ENCODE measurements at places on chromosomes 16 and 17.

- DNase-seq: no peak
These were observed 145.6 kb upstream of the HS3ST2 start for GRCh38 chr16:22668318-22668717.

DNA sequence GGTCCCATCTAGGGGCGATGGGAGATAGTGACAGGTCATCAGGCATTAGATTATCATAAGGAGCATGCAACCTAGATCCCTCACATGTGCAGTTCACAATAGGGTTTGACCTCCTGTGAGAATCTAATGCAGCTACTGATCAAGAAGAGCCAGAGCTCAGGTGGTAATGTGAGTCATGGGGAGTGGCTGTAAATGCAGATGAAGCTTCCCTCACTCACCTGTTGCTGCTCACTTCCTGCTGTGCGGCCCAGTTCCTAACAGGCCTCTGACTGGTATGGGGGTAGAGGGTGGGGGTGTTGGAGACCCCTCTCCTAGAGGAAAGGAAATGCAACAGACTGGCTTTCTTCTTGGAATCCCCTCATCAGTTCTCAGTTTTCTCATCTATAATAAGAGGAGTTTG is 131.4 kb downstream of the CA10 start:
- DNase-seq: no peak

GRCh38 chr17:56665864-56666263 is 72.4 kb downstream of the NOG start:
- no peak for DNase-seq

GRCh38 chr17:17887752-17888304 is 51.0 kb upstream of the SREBF1 start:
- DNase-seq: no peak

- no peak for DNase-seq
These were observed 4.0 kb downstream of the GPRC5C start for GRCh38 chr17:74435775-74436359.

- DNase-seq: peak; percentile 74
These were observed 45.9 kb upstream of the HS3ST3A1 start for GRCh38 chr17:13647543-13648021.

GRCh38 chr17:79427621-79428539 is 183.0 kb downstream of the RBFOX3 start:
- DNase-seq: no peak

DNA sequence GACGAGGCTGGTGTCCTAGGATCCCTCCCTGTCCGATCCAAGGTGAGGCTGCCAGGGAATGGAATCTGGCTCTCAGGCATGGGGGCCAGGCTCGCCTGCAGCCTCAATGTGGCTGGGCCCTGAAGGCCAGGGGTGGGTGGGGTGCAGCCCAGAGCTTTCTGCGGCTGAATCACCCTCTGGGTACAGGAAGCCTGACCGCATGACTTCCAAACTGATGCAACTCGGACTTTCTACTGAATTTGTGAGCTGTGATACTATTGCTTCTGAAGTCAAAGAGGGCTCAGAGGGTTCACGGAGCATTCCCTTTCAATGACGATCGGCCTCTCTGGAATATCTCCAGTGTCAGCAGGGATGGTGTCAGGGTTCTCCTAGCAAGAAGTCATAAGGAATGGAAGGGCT is 123.7 kb downstream of the METRNL start:
- peak; percentile 88 for DNase-seq

DNA sequence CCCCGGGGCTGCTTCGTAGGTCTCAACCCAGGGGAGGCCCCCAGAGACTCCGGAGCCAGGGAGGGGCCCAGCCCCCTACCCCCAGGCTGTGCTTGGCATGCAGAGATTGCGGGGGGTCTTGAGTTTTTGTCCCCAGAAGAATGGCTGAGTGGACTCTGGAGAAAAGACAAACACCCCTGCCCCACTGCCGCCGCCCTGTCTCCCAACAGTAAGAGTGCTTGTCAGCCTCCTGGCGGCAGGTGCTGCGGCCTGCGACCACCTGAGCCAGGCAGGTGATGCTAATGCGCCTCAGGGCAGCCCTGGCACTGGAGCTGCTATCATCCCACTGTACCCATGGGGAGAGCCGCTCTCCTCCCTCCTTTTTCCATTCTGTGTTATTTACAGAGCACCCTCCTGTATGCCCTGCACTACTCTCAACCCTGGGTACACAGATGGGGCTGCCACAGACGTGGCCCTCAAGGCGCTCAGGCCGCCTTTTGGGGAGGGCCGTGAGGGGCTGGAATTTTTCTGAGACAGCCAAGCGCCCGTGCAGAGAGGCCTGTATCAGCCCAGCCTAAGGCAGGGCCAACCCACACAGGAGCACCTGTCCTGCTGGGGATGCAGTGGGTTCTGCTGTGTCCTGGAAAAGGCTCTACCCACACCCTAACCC is 2.6 kb upstream of the IL17C start:
- DNase-seq: no peak

DNA sequence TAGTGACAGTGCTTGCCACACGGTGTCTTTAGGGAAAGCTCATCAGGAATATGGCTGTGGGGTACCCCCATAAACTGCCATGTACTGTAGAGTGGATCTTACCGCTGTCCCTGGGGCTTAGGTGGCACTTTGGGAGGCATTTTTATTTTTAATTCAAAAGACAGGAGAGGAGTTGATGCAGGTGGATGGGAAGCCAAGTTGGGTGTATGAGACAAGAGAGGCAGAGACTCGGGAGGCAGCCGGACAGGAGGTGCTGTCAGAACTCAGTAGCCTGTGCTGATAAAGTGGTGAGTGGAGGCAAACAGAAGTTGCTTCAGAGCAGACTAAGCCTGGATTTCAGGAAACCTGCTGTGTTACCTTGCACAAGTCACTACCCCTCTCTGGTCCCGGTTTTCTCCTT is 185.9 kb downstream of the TMEM132E start:
- no peak for DNase-seq

DNA sequence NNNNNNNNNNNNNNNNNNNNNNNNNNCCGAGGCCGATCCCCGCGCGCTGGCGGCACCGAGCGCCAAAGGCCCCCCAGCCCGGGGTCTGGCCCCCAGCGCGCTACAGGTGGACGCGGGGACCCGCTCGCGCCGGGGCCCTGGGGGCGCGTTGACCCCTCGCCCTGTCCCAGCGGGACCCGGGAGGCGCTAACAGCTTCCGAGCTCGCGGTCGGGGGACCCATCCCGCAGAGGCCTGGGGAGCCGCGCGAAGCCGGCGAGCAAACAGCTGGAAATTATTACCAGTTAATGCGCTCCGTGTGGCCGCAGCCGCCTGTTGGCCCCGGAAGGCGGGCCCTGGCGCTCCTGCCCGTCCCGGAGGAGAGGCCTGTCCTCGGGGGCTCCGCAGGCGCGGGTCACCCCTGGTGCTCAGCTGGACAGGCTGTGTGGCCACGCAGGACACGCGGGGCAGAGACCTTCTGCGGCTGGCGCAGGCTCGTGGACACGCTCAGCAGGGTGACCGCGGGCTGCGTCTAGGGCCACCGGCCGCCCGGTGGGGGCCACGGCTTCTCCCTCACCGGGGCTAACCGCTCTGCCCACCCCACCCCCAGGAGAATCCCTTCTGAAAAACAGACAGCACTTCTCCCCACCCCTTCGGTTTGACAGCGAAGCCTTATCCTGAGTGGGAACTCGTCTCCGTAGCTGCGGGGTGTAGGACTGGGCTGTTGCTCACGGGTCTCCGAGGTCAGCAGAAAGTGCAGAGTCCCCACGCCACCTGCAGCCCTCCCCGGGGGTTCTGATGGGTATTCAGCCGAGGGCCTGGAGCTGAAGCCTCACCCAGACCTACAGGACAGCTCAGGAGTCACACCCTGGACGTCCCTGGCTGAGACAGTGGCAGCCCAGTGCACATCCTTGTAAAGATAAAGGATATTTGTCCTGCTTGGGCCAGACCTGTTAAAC is 138.7 kb upstream of the RPH3AL start:
- DNase-seq: no peak

DNA sequence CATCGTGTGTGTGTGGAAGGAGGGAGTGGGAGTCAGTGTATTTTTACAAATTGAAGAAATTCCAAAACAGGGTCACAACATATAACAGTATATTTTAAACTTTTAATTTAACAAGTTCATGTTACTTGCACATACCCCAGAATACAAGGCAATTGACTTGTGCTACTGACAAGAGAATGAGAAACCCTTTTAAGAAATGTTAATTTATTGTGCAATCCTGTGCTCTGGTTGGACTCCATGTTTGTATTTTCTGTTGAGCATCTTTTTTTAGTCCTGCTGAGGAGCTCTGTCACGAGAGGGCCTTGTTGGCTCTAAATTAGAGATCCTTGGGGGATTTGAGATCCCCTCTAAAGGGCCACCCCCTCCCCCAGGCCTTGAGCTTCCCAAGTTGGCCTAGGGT is 1.1 kb upstream of the EMP2 start:
- peak; percentile 26 for DNase-seq

GRCh38 chr16:20938426-20938825 is 37.9 kb downstream of the LYRM1 start:
- DNase-seq: peak; percentile 57

- peak; percentile 93 for DNase-seq
These were observed 156.9 kb downstream of the C16orf78 start for GRCh38 chr16:49530427-49530970.

DNA sequence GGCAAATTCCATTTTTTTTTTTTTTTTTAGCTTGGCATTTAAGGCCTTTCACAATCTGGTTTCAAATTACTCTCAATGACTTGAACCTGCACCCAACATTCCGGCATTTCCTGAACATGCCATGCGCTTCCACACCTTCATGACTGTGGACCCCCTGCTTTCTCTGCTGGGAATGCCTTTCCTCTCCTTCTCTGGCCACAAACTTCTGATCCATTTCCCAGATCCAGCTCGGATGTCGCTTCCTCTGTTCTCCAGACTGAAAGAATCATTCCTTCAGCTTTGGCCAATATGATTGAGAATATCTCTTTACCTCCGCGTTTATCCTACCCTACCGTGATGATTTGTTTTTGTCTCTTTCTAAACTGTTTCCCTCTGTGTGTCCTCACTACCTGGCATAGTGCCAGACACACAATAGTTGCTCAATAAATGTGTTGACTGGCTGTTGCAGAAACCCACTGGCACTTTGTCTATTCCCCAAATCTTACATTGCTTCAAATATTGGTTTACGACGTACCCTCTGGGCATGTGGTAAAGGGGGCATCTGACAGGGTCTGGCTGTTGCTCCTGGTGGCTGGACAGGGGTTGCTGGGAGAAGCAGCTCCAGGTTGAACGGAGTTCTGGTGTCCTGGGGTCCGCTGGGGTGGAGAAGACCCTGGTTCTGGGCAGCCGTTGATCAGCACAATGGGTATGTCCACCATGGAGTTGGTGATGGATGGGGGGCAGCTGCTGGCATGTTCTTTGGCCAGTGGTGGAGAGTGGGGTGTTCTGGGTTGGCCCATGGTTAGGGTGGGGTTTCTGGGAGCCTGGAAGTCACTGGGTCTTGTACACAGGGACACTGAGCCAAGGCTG is 14.7 kb downstream of the TNS4 start:
- DNase-seq: peak; percentile 58

GRCh38 chr16:69706256-69706974 is 19.9 kb downstream of the NQO1 start:
- peak; percentile 9 for DNase-seq

DNA sequence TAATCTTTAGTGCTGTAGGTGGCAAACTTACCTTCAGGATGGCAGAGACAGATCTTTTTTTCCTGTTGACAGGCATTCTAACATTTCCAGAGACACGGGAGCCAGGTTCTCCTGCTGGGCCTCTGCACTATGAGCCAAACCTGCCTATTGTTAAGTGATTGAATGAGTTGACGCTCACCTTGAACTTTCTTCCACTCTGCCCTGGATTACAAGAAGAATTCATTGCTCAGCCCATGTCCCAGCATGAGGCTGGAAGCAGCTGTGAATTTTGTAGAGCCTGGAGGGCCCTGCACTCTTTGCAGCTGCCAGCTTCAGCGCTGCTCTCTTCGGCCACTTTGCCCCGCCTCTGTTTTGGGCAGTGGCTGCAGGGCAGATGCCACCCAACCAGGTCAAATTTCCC is 9.4 kb upstream of the SLC7A5 start:
- no peak for DNase-seq

GRCh38 chr16:28616636-28617035 is 6.8 kb upstream of the SULT1A1 start:
- peak; percentile 59 for DNase-seq

DNA sequence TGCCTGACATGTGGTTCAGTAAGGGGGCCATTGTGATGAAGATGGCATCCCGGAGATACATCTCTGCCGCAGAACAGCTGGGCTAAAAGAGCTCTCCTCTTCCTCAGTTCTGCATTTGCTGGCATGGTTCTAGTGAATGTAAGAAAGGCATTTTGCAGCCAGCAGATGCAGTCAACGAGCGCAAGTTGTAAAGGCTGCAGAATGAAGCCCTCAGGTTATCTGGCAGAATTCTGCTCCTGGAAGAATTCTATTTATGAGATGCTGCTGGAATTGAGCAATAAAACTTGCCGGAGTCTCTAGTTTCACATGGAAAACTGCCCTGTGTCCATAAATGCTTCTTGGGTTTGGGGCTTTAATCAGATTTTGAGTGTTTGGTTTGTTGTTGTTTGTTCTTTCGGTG is 176.8 kb upstream of the HSBP1 start:
- no peak for DNase-seq

DNA sequence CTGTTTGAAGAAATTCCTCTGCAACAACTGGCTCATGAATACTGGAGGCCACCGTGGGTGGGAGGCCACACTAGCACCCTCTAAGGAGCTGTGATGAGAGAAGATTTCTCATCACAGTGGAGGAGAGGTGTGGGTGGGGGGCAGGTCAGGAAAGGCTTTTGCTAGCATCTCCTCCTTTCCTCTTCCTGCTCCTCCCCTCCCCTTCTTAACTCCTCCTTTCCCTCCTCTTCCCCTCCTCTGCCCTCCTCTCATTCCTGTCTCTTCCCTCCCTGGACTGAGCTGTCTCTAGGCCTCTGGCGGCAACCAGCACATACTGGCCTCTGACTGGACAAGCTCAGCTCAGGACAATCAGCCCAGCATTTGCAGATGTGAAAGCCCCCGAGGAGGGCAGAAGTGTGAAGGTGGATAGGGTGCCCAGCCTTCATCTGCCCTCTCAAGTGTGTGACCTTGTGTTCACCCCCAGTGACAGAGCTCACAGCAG is 19.0 kb upstream of the LHX1 start:
- DNase-seq: no peak

DNA sequence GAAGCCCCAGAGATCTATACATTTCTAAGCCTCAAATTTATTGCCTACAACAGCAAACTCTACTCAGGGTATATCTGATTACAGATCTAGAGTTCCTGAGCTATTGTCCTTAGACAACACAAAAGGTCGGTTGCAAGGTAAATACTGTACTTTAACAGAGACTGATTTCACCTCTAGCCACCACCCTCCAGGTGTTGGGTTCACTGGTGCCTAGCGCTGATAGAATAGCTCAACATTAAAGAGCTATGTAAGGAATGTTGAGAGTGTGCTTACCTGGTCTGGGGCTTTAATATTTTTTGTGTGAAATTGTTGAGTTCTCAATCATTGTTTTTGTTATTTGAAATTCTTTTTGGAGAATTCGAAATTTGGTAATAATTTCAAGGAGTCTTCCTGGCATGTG is 277.0 kb upstream of the PSMD7 start:
- DNase-seq: no peak

DNA sequence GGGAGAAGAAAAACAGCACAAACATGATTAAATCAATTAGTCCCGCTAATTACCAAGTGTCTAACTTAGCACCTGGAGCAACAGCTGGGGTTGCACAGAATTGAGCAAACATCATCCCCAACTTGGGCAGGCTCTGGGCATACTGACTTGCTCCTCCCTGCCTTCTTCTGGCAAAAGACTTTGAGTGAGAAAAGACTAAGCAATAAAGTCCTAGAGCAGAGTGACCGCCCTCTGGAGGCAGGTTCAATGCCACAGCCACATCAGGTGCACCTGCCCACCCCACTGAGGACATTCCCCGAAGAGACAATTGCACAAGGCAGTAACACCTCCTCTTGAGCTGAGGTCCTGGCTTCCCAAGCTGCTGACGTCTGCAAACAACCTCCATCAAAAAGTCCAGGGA is 358.3 kb downstream of the SOX9 start:
- DNase-seq: no peak
